CD4-positive, alpha-beta T cell treated with Interleukin-17A for 4 hours (primary cell): ENCODE measurements at places on chromosomes 7 and 10.

DNA sequence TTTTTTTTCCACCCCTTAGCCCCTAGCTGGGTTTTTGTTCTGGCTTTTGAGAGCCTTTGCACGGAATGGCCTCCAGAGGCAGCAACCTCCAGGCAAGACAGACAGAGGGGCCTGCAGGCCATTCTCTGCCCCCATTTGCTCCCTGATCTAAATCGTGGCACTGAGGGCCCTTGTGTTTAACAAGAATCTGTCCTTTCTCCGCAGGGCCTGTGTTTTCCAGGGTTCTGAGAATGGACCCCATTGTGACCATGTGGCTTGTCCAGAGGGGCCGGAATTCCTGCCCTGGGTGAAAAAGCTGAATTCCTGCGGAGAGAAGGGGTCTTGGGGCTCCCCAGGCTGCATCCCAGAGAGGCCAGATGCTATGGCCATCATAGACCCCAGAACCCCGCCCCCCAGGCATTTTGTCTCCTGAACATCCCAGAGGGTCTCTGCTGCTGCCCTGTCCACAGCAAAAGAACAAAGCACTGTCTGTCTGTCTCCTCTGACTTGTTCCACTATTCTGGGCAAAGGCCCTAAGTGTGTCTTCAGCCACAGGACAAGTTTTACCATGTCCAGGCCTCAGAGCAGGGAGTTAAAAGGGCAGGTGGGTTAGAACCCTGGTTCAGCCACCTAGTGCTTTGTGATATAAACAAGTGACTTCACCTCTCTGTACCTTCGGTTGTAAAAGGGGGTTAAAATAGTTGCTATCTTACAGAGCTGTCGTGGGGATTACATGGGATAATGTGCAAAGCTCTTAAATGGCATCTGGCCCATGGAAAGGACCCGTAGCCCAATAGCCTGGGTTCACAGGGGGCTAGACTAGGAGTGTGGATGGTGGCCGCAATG is 155.6 kb downstream of the SH3PXD2A start:
- no peak for DNase-seq

DNA sequence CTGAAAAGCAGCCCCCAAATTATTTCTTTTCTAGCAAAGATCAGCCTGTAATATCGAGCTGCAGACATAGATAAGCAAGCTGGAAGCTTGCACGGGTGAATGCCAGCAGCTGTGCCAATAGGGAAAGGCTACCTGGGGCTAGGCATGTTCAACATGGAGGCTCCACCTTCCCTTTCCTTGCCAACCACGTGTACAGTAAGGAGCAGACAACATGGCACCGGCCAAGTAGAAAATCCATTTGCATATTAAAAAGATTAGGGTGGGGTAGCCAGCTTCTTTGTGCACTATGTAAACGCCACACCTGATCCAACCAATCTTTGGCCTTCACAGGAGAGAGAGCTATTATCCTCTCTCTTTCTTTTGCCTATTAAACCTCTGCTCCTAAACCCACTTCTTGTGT is 56.7 kb upstream of the SEPHS1 start:
- no peak for DNase-seq

DNA sequence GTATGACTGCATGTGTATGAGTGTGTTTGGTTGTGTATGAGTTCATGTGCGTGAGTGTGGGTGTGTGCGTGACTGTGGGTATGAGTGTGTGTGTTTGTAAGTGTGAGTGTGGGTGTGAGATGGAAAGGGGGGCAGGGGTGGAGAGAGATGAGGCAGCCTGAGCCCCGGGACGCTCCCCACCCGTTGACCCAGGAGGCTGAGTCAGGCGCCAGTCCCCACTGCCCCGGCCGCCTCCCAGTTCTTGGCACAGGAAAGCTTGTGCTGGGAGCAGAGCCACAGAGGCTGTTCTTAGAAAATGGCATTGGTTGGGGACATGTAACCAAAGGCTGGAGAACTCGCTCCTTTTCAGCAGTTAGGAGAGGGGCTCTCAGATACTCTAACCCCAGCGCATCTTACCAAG is 27.8 kb upstream of the NUB1 start:
- no peak for DNase-seq

DNA sequence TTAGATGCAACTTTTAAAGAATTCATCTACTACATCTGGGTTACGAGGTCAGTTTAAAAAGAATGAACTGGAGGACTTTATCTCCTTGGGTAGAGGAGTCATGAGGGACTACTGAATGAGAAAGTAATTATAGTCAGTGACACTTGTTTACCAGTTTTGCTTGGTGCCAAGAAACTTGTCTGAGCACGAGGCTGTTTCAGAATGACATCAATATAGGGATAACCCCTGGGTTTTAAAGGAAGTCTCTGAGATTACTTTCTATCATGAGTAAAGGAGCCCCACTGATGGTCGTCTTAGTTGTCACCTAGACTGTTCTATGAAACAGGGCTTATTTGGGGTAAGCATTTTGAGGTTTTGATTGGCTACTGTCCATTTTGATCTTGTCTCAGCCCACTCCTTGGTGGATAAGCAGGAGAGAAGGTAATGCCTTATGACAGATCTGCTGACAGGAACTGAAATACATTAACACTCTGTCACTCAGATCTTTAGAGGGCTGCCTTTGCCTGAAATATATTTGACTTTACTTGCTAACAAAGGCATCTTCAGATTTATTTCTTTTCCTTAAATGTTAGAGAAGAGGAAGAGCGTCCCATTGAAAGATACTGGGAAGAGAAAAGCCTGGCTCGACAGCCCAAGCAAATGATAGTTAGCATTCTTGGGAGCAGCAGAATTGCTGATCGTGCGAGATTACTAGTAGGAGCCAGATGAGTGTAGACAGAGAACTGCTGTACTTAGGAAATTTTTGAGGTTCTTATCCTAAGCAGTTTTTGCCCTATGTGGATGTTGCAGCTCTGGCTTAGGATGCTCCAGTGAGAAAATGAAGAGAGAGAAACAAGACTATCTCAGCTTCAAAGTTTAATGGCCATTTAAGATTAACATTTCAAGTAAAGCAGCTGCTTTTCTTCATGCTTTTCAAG is 299.2 kb upstream of the LRGUK start:
- no peak for DNase-seq

- no peak for DNase-seq
These were observed 422.0 kb downstream of the CDC14C start for GRCh38 chr7:49346195-49346899.

DNA sequence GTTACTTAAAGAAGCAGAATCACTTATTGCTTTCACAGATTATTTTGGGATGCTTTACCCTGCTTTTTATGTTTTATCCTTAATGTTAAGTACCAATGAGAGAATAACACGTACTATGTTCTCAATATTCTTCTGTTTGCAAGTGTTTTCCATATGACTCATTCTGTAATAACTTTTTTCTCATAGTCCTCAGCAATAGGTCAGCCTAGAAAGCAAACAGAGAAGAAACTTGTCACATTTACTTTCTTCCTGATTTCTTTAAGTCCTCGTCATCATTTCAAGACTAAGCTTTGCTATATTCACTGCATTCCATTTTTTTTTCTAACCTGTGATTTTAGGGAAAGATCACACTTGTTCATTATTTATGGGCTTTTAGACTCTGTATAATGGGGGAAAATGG is 6.8 kb upstream of the AGR2 start:
- no peak for DNase-seq

DNA sequence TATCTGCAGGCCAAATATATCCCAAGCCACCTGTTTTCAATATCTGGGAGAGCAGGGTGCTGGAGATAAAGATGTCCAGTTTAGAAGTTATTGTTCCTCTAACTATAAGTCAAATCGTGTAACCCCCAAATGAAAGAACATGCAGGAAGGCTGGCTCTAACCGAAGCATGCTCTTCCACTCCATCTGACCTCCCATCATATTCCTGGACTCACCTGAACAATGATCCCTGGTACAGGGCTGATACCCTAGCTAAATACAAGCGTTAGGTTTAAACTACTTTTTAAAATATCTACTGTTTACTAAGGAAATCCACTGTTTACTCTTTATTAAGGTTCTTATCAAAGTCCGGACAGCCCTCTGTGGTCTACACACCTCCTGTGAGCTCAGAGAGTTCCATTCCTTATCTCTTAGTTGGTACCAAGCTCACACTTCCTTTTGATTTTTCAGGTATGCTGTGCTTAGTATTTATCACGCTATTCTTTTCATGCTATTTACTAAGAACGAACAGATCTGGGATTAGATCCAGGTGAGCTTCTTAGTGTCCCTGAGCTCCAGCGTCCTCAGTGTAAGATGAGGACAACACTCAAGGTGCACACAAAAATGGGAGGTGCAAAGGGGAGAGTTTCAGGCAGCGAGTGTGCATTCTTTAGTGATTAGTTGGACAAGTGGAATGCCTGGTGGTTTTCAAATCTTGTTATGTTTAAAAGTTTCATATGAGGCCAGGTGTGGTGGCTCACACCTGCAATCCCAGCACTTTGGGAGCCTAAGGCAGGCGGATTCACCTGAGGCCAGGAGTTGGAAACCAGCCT is 23.6 kb upstream of the COBL start:
- DNase-seq: no peak
